Uterus (tissue), 4 donors: ENCODE measurements at places on chromosomes 11 and 22. TPM values are rescaled to one million over a fixed set of nuclear protein-coding genes. Genes with fewer than 3 reads are reported as not detected.

DNA sequence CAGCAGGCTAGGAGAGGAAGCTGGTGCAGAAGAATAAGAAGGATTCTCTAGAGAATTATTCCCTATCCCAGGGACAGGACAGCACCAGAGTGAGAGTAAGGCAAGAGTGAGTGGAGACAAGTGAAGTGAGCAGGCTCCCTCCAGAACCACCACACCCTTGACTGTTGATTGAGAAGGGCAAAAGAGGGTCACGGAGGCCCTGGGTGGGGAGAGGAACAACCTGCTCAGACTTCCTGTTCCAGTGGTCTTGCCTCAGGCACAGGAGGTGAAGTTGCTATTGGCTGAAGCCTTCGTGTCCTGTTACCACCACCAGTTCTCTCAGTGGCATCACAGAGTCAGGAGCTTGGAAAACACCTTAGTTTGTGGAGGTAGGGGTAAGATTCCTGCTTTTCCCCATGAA lies 51.7 kb upstream of the CCDC89 start:
- no peaks in the 10 kb centered on the region for H3K27me3 ChIP-seq
- DNase-seq: no peak
- H3K4me1 ChIP-seq: no peaks in the 10 kb centered on the region

DNA sequence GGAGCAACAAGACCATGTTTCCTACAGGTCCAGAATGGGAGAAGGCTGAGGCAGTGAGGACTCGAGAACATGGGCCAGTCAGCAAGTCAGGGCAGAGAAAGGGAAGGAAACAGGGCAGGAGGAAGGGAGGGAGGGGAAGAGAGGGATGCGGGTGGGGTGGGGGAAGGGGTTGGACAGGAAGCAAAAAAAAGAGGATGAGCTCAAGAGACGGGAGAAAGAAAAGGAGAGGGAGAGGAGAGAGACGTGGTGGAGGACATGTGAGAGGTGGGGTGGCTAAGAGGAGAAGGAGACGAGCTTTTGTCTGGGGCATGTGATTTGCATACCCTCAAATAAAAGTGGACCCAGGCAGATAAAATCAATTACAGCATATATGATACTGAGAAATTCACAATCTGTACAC lies 389.5 kb upstream of the B3GAT1 start:
- no peak overlapping the region for H3K27ac ChIP-seq
- H3K4me3 ChIP-seq: no peak overlapping the region
- no peaks in the 10 kb centered on the region for H3K36me3 ChIP-seq
- peaks cover 4% of the 10 kb centered on the region for H3K27me3 ChIP-seq

DNA sequence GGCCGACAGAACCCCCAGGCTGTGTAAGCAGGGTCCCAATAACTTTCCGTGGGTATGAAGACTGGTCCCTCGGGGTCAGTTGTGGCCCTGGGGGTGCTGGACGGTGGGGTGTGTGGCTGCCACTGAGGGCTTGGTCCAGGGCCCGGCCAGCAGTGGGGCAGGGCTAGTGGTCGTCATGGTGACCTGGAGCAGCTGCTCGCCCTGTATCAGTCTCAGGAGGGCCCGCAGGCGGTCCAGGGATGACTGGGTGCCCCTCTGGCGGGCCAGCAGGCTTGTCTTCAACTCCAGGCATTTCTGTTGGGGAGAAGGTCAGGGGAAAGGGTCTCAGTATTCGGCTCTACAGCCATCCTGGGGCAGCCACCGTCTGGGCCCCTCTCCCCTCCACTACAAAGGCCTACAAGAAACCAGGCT lies 126.8 kb downstream of the PHF21B start:
- no peaks in the 10 kb centered on the region for H3K36me3 ChIP-seq
- H3K27ac ChIP-seq: no peak overlapping the region
- no peaks in the 10 kb centered on the region for H3K4me1 ChIP-seq

GRCh38 chr22:17518406-17518805 lies 44.9 kb upstream of the SLC25A18 start:
- H3K36me3 ChIP-seq: no peaks in the 10 kb centered on the region
- H3K27ac ChIP-seq: no peak overlapping the region
- no peak for DNase-seq
- H3K4me1 ChIP-seq: no peaks in the 10 kb centered on the region
- H3K27me3 ChIP-seq: no peaks in the 10 kb centered on the region

DNA sequence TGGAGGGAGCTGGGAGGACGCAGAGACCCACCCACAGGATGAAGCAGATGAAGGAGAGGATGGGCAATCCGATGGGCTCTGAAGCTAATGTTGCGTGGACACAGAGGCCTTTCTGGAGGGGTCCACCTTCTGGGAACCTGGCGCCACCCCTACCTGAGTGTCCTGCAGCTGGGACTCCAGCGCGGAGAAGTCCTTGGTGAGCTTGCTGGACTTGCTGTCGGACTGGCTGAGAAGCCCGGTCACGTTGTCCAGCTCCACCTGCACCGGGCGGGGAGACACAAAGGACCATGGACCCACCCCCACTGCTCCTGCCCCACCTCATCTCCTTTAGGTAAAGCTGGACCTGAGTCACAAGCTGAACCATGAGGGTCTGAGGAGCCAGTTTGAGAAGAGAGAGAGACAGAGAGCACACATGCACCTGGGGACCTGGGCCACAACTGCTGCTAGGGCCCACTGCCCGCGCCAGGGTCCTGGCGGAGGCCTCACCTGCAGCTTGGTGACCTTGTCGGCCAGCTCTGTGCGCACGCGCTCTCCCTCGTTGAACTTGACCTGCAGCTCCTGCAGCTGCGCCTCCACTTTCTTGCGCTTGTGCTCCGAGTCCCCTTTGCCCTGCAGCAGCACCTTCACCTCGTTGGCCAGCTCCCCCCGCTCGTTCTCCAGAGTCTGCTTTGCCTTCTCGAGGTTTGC lies 40.8 kb downstream of the APOL1 start:
- no peak overlapping the region for H3K27ac ChIP-seq
- no peaks in the 10 kb centered on the region for H3K4me1 ChIP-seq

- peak overlapping the region; percentile 90 for H3K27ac ChIP-seq
- no peaks in the 10 kb centered on the region for H3K36me3 ChIP-seq
- H3K4me3 ChIP-seq: peak overlapping the region; percentile 54
- H3K4me1 ChIP-seq: no peaks in the 10 kb centered on the region
- H3K27me3 ChIP-seq: no peaks in the 10 kb centered on the region
Measured at GRCh38 chr11:110710628-110711381, 1.4 kb downstream of the ARHGAP20 start.

DNA sequence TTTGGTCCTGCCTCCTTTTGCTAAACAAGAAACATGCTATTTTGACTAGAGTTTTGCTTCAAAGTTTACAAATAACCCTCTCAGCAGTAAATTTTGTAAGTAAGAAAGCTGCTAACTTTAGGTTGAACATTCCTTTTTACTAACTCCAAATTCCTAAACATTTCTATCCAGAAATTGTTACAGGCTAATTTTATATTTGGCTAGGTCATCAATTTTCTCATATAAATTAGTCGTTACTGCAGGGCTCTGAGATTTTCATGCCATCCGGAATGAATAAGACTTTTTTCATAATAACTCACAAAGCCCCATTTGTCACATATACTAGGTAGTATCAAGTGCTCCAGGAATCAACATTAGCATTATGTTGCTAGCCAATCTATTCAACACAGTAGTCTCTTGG lies 143.1 kb downstream of the METTL15 start:
- no peak for DNase-seq
- H3K36me3 ChIP-seq: no peaks in the 10 kb centered on the region
- H3K27me3 ChIP-seq: no peaks in the 10 kb centered on the region

- no peak overlapping the region for H3K27ac ChIP-seq
- no peak overlapping the region for H3K4me3 ChIP-seq
- no peaks in the 10 kb centered on the region for H3K4me1 ChIP-seq
Measured at GRCh38 chr22:46453829-46454503, 83.5 kb downstream of the CELSR1 start.

- no peak overlapping the region for H3K4me3 ChIP-seq
- no peaks in the 10 kb centered on the region for H3K36me3 ChIP-seq
- no peaks in the 10 kb centered on the region for H3K27me3 ChIP-seq
Measured at GRCh38 chr22:35329114-35329847, 29.6 kb downstream of the TOM1 start.

DNA sequence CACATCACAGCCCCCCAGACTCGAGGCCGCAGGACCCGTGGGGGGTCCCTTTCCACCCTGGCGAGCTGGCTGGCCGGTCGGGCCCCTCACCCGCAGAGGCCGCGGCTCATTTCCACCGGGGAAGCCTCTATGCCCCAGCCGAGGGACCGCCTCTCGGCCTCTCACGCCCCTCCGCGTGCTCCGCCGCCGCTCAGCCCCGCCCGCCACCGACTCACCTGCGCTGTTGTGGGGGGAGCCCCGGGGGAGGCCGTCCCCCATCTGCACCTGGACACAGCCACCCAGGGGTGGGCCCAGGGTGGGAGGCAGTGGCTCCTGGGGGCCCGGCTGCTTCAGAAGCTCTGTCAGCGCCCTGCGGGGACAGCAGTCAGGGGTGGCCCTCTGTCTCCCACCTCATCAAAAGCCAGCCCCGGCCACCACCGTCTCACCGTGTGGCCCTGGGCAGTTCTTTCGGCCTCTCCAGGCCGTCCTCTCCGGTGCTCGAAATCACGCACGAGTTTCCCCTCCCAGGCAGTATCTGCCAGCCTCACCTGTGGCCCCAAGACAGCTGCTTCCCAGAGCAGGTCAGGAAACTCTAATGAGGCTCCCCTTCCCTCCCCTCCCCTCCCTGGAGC lies 3.8 kb downstream of the SHISA8 start:
- no peaks in the 10 kb centered on the region for H3K4me1 ChIP-seq
- no peak for DNase-seq
- no peaks in the 10 kb centered on the region for H3K36me3 ChIP-seq
- peaks cover 12% of the 10 kb centered on the region for H3K27me3 ChIP-seq

DNA sequence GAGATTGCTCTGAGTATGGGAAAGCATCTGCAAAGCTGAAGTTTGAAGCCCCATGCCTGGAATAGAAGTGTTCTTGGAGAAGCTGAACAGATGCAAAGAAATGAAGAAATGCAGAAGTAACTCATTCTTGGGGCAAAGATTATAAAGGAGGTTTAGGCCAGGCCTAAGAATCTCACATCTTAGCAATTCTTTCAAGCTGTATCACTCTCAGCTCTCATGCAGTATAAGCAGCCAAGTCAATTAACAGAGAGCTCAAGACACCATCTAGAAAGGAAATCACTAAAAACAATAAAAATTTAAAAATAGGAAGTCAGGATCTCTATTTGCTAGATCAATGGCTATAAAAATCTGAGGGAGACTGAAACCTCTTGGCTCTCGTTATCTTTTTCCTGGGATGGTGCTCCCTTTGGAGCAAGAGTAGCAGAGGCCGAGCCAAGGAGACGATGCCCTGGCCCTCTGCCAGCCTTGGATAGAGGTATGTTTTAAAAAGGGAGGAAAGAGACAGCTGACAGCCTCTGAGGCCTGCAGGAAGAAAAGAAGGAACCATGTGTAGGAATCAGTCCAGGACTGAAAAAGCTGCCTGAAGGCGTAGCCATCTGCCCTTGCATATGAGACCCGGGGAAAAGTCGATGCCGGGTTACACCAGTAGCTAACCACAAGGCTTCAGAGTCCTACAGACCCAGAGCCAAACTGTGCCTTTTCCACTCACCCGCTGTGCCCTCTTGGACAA lies 229.8 kb downstream of the BLID start:
- DNase-seq: peak; percentile 82
- H3K27me3 ChIP-seq: no peaks in the 10 kb centered on the region
- H3K36me3 ChIP-seq: no peaks in the 10 kb centered on the region
- peak overlapping the region; percentile 52 for H3K27ac ChIP-seq
- no peak overlapping the region for H3K4me3 ChIP-seq
- H3K4me1 ChIP-seq: no peaks in the 10 kb centered on the region

DNA sequence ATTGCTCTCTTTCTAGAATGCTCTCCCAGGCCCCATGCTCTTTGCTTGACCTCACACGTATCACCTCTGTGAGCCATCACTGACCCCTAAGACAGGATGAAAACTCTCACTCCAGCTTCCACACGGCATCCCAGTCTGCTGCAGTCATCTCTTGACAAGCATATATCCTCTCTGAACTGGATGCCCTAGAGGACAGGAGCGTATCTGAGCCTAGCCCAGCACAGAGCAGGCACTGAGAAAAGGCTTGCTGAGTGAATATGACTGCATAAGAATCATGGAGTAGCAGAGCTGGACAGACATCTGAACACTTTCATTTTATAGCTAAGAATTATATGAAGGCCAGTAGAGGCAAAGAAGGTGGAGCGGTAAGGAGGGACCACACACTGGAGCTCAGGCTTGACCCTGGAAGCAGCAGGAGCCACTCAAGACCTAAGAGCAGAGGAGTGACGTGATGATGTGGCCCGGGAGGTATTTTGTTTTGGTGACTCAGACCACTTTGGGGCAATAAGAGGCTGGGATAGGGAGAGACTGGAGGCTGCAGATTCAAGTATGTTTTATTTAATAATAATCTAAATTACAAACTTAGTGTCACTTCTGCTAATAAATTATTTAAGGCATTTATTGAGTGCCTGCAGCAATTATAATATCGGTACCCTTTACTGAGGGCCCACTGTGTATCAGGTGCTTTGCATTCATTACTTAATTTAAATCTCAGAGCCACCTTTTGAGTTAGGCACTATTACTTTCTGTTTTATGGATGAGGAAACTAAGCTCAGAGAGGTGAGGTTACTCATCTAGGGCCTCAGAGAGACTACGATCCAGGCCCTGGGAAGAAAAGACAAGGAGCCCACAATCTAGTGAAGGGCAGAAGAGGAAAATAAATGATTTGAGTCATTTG lies 42.6 kb downstream of the MAP6 start:
- H3K27me3 ChIP-seq: no peaks in the 10 kb centered on the region
- H3K36me3 ChIP-seq: no peaks in the 10 kb centered on the region
- no peak overlapping the region for H3K27ac ChIP-seq
- no peaks in the 10 kb centered on the region for H3K4me1 ChIP-seq
- DNase-seq: no peak

DNA sequence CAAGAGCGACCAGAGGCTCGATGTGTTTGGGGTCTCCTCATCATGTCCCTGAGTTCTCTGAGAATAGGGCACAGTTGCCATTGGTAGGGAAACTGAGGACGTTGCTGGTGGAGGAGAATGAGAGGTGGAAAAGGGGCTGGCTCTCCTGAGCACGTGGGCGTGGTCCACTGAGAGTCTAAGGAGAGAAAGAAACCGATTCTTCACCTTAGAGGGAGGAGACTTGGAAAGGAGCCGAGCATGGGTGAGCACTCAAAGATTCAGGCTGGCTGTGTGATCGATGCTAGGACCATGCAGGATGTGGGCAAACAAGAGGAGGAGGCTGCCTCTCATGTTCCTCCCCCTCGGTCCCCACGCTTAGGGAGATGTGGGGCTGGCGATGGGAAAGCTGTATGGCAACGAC lies 19.8 kb upstream of the TLCD5 start:
- no peak for DNase-seq
- no peak overlapping the region for H3K4me3 ChIP-seq
- H3K27ac ChIP-seq: no peak overlapping the region

DNA sequence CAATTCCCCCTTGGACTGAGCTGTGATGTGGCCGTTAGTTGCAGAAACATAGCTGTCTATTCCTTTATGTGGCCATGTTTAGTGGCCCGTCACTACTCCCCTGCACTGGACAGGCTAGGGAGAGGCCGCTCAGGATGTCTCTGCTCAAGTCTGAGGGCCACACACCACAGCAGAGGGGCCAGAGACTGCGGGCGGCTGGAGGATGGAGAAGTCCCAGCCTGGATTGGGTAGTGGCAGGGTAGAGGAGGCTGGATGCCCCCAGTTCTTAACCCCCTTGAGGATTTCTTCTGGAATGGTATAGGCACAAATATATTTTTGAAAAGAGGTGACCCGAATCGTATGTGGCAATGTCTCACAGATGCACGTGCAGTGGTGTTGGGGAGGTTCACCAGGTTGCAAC lies 116.4 kb upstream of the B3GAT1 start:
- no peaks in the 10 kb centered on the region for H3K4me1 ChIP-seq
- no peak for DNase-seq
- H3K4me3 ChIP-seq: no peak overlapping the region
- H3K27me3 ChIP-seq: no peaks in the 10 kb centered on the region
- H3K36me3 ChIP-seq: no peaks in the 10 kb centered on the region

The POU2AF2 gene
- not detected for total RNA-seq

The MAPK8IP2 gene
- not detected for total RNA-seq

The ACTN3 gene
- not detected for total RNA-seq

The GNB1L gene
- 12.2 TPM for total RNA-seq

The OR52H1 gene
- total RNA-seq: 13.8 TPM

The GPR83 gene
- 0.21 TPM for total RNA-seq
